ENCODE measurements at places on chromosomes 16 and 17.

- DNase-seq: peak; percentile 36
Observed at GRCh38 chr16:84177741-84178073, 9.2 kb downstream of the TAF1C start.

DNA sequence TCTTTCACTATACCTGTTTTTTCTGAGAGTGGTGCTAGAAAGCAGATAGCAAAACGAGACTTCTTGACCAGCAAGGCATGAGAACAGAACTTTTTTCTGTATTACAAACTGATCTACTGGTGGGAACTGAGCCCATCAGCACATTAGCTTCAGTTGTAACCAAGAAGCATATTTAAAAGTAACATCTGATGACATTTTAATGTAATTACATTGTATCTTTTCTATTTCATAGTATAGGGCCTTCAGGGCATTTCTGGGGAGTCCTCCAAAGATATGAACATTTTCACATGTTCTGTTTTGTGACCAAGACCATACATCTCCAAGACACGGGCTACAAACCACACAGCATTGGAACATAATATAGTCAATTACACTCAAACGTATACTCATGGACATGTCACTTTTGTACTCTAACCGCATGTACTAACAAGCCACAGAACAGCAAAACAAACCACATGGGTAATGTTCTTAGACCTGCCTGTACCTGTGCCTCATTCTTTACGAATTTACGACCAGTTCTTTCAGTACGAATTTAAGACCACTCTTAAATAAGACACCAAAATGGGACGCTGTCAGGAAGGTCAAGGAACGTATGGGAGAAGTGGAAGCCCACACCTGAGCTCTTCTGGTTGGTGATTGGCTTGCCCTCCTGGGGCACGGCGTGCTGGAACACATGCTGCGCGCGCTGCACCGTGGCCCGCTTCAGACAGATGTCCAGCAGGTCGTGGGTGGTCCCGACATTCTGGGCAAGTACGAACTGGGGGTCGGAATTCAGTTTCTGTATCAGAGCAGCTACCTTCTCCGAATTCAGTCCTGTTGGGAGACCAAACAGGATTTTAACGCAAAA, 825 bp downstream of the BLMH start:
- peak; percentile 28 for DNase-seq

DNA sequence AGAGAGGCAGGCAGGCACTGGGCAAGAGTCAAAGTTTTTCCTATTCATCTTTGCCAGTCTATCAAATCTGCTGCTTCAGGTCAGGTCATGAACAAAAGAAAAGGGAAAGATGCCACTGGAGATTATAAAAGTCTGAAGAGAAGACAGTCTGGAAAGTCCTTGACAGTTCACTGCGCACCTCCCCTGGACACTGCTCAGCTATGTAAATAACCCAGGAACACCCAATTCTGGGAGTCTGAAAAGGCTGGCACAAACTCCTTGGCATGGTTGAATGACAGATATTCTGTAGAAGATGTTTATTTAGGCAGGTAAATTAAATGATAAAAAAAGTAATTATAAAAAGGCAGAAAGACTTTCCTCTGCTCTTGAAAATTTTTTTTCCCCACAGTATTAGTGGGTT, 5.2 kb upstream of the CORO6 start:
- DNase-seq: no peak

DNA sequence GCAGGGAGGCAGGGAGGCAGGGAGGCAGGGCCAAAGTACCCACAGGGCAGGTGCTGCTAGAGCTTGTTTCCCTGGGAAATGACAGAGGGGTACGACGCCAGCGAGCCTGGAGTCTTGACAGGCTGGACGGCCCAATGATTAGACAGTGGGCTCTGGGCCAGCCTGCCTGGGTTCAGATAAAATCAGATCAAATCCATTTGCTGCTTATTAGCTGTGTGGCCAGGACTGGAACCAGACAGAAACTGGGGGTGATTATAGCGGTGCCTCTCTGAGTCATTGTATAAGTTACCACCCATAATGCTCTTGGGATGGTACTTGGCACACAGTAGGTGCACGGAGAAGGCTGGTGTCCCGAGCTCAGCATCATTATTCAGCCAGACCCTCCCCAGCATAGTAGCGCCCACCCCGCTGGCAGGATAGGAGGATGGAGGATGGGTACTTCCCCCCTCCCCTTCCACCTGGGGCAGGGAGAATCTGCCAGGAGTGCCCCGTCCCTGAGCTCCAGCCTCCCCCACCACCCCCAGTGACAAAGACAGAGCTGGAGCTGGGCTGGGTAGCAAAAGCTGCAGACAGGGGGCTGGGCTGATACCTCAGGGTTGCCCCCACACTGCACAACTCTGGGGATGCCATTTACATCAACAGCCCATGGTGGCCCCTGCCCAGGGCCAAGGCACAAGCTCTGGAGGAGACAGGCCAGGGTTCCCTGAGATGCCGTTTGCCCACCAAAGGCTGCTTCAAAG, 77.6 kb upstream of the TNRC6C start:
- DNase-seq: no peak

DNA sequence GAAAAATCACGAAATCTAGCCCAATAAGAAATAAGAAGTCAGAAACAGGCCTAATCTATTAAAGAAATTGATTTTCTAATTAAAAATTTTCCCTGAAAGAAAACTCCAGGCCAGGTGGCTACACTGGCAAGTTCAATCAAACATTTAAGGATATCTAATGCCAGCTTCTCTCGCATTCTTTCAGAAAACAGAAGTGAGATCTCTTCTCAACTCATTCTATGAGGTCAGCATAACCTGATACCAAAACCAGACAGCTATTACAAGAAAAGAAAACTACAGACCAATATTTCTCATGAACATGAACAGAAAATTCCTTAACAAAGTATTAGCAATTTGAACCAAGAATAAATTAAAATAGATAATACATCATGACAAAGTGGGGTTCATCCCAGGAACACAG, 52.4 kb downstream of the AXIN2 start:
- DNase-seq: no peak

DNA sequence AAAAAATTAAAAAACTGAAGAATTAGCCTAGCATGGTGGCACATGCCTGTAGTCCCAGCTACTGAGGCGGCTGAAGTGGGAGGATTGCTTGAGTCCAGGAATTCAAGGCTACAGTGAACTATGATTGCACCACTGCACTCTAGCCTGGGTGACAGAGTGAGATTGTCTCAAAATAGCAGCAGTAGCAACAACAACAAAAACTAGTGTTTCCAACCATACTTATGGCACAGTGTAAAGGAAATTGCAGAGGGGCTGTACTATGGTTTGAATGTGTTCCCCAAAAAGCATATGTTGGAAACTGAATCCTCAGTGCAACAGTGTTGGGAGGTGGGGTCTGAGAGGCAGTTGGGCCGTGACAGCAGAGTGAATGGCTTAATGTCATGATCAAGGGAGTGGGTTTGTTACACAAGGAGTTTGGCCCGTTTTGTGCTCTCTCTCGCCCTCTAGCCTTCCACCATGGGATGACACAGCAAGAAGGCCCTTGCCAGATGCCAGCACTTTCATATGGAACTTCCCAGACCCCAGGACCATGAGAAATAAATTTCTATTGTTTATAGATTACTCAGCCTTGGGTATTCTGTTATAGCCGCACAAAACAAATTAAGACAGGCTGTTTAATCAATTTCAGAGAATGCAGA, 70.0 kb downstream of the PGS1 start:
- no peak for DNase-seq

GRCh38 chr17:50184064-50184463, 17.4 kb downstream of the COL1A1 start:
- peak; percentile 52 for DNase-seq
